ENCODE measurements at places on chromosomes 5 and 9.

DNA sequence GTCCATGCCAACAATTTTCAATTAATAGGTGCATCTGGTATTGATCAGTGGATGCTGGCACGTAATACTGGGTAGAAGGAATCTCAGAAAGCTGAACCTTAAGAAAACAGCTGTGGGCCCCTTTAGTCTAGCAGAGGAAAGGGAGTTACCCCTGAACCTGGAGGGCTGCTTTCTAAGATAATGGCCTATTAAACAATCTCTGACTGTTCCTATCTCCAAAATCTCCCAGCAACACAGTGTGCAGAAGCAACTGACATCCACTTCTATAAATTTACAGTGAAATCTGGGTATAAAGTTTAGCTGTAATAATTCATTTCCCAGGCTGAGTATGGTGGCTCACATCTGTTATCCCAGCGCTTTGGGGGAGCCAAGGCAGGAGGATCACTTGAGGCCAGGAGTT lies 198.8 kb downstream of the MAPKAP1 start:
- no peak for DNase-seq

DNA sequence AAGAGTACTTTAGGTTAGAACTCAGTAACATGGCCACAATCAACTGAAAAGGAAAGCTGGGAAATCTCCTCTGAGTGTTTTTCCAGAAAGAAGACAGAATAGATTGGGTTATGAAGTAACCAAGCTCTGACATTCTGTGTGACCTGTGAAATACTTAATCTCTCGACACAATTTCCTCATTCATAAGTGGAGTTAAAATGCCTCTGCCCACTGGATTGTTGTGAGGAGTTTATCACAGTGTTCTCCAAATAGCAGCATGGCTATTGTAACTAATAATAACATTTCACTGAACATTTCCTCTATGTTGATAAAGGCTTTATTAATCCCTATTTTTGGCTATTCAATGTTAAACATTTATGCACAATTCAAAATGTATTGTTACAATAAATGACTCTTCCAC lies 311.0 kb downstream of the GABRB2 start:
- DNase-seq = no peak

- DNase-seq = no peak
Measured at GRCh38 chr9:121838746-121839669, 187.6 kb downstream of the DAB2IP start.

GRCh38 chr5:40436535-40437237 lies 243.0 kb upstream of the PTGER4 start:
- peak; percentile 58 for DNase-seq

DNA sequence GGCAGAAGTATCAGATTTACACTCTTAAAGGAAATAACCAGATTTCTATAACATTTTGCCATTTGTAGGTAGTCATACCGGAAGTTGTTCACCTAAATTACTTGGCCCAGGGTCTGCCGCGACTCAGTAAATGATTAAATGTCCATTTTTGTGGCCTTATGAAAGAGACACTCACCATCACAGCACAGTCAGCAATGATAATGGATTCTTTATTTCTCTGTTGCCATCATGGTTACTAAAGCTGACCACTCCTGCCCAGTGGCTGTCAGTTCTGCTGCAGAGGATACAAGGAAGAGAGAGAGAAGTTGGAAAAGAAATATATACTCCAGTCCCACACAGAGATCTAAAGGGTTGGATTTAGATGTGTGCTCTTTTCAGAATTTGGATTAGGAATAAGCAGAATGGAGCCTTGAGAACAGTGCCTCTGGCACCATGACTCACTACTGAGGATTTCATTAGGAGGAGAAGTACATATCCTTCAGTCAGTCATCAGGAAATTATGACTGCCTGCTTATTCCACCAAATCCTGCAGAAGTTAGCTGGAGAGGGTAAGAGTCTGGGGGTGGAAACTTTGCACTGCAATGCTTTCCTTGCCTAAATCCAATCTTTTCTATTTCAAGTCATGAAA lies 72.8 kb upstream of the EFNA5 start:
- DNase-seq = no peak

GRCh38 chr5:79227484-79228025 lies 8.4 kb upstream of the JMY start:
- no peak for DNase-seq

DNA sequence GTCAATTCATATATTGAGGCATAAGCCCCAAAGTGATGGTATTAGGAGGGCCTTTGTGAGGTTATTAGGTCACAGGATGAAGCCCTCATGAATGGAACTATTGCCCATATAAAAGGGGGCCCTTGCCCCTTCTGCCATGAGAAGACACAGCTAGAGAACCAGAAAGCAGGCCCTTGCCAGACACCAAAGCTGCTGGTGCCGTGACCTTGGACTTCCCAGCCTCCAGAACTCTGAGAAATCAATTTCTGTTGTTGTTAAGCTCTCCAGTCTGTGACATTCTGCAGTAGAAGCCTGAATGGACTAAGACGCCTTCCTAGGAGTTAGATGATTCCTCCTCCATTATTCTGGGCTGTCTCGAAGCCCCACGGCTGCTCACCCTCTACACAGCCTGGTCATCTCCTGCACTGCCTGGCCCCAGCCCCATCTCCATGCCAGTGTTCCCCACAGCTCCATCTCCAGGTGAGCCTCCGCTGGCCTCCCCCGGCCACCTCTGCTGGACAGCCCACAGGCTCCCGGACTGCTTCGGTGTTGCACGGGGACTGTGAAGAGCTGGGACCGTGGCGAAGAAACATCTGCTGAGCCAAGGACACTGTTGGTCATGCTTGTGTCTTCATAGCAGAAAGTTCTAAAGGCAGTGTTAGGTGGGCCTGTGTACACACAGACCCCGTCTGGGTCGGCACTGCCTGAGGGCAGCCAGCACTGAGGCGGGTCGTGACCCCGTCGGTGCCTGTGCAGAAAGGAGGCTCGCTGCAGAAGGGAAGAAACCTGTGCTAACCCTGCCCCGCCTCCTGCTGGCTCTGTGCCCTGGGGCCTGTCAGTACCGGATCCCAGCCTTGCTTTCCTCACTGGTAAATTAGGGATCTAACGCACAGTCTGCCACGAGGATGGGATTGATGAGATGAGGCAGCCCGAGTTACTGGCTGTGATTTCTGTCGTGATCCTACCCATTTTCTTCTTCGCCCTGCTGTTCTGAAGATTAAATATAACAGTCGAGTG lies 55.1 kb upstream of the CNOT6 start:
- no peak for DNase-seq
